ENCODE measurements at places on chromosomes 6 and 20.
A peak's percentile ranks its signal among the peaks of the same experiment; 100 is the strongest.

DNA sequence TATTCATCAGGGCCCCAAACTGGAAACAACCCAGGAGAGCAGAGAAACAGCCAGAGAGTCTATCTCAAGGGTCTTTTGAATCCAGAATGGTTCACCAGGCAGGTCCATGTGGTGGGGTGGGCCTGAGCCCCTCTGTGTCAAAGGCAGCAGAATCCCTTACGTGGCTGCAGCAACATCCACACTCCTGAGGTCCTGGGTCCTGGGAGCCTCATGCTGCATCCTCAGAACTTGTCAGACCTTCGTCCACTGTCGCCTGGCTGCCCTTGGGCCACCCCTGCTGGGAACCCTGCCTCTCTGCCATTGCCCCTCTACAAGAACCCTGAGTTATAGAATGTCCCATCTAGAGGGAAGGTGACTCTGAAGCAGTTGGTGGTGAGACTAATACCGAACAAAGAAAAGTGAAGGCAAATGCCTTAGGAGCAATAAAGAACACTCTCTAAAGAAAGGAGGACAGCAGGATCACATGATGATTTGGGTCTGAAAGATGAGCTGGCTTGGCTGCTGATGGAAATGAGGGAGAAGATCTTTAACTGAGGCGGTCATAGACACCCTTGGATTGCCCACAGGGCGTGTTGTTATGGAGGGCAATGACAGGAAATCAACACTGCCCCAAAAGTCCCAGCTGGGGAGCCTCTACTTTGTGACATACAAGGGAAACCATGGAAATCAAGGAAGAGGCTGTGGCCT, 161.2 kb downstream of the SYNDIG1 start:
- DNase-seq: no peak

DNA sequence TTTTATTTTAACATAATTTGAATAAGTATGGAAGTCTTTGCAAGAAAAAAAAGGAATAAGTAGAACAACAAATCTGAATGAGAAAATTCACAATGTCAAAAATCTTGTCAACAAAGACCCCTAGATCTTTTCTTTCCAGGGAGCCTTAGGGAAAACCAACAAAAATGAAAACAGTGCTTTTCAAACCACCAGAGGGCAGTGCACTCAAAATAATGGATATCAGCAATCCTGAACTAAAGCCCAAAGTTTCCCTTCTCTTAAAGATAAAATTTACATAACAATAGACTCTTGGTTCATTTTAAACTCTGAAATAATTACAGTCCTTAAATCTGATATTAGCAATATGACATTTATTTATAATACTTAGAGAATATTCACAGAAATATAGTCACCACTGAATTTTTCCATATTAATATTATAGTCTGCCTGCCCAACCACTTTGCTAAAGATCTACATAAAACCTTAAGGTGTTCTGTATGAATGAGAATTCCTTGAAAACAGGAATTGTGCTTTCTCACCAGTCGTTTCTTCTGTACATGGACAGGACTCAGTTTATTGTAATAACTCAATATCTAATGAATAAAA, 105.3 kb upstream of the BMP5 start:
- DNase-seq: peak; percentile 29

- DNase-seq: peak; percentile 81
These were observed at the start of gene CBFA2T2 for GRCh38 chr20:33490023-33490933. Gene CBFA2T2, plus strand, starts transcription at chr20:33490096. Its CDS starts 172 bp downstream, at chr20:33490268.

- peak; percentile 59 for DNase-seq
These were observed 171.8 kb upstream of the AKAP12 start for GRCh38 chr6:151067684-151068596.

- DNase-seq: no peak
These were observed 213.9 kb downstream of the UNC5CL start for GRCh38 chr6:40825102-40825501.

DNA sequence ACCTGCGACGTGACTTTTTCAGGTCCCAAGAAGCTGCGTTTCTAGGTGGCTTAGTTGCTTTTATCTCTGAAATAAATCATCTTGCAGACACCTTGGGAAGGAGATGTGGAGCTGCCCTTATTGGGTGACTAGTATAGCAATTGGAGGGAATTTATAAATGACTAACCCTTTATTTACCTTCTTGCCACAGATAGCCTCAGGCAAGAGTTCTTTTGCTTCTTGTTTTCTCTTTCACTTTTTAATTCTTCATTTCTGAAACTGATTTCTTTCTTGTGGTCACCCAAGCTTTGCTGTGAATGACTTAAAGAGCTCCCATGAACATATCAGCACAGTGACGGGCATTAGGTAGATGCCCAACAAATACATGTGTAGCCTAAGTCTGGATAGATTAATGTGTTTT, 3.0 kb downstream of the ADGRF4 start:
- DNase-seq: no peak

- no peak for DNase-seq
These were observed 42.3 kb upstream of the FRMD1 start for GRCh38 chr6:168121303-168121665.

- DNase-seq: no peak
These were observed 8.3 kb downstream of the FAM110A start for GRCh38 chr20:841568-842546.

All from AG08396 (cell line).